Stimulated activated CD8-positive, alpha-beta memory T cell treated with anti-CD3 and anti-CD28 coated beads, Interleukin-15, amount 100 ng/mL, for 48 hours (primary cell): ENCODE measurements at places on chromosomes 11 and 22.

GRCh38 chr11:11280826-11281225 is 72.2 kb downstream of the CSNK2A3 start:
- no peak for DNase-seq

DNA sequence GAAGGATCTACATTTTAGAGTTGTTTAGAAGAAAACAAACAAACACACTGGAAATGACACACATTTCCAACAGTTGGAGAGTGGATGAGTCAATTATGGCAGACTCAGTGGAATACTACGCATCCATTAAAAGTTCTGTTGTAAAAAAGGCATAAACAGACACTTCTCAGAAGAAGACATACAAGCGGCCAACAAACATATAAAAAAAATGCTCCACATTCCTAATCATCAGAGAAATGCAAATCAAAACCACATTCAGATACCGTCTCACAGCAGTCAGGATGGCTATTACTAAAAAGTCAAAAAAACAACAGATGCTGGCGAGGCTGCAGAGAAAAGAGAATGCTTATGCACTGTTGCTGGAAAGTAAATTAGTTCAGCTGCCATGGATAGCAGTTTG is 298.2 kb downstream of the DDX10 start:
- DNase-seq = no peak

- no peak for DNase-seq
Observed at GRCh38 chr11:58787903-58788302, 56.2 kb upstream of the GLYAT start.

DNA sequence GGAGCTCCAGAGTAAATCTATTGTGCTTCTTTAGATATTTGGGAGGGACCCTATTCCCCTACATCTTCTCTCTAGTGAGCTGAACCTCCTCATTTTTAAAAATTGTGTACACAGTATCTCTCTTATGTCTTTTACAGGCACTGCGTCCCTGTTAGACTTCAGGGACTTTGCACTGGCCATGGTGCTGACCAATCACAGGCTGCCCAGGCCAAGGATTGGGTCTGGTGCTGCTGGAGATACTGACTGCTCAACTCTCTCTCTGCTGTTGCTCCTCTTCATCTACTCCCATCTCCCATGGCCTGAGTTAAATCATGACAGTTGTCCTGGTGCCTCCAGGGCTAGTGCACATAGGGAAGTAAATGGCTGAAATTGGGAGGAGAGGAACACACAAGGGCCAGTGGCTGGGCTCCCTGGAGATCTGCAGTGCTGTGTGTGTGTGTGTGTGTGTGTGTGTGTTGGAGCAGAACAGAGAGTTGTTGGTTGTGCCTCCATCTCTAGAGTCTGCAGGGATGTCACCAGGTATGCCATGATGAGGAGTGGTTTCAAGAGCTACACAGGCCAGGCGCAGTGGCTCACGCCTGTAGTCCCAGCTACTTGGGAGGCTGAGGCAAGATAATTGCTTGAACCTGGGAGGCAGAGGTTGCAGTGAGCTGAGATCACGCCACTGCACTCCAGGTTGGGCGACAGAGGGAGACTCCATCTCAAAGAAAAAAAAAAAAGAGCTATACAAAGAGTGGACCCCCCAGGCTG is 155.3 kb downstream of the ST3GAL4 start:
- DNase-seq = no peak

DNA sequence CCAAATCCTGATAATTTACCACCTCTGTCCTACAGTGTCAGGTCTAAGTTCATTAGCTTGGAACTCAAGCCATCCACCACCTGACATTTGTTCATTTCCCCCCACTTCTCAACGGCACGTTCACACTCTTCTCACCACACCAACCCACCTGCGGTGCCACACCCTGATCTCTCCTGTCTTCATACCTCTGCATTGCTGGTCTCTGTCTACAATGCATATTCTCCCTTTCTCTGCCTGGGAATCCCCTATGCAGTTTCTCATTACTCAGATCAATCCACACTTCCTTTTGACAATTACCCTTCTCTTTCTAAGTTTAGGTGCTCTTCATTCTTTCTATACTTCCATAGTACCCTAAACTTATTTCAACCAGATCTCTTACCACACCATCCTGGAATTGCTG is 20.4 kb upstream of the EMSY start:
- no peak for DNase-seq

DNA sequence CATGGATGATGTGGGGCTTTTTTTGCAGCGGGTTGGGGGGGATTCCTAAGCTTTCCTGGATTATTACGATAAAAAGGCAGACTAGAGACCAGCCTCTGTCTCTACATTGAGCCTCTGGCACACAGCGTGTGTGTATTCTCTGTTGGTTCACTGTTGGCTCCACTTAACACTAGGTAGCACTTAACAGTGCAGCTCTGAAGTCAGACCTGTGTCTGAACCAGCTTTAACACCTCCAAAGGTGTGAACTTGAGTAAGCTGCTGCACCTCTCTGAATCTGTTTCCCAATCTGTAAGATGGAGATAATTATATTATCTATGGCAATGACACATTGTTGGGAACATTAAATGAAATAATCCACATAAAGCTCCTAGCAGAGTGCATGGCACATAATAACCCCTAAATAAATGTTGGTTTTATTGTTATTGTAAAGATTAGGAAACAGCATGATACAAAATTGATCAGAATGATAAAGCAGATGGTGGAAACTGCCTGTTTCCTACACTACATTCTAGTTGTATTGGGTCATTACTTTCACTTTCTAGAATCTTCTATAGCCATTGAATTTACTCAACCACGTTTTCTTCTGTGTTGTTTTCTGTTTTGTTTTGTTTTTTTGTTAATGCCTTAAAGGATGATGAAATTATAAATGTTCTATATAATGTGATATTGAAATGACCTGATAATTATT is 108.4 kb downstream of the ARL14EP start:
- DNase-seq = no peak

DNA sequence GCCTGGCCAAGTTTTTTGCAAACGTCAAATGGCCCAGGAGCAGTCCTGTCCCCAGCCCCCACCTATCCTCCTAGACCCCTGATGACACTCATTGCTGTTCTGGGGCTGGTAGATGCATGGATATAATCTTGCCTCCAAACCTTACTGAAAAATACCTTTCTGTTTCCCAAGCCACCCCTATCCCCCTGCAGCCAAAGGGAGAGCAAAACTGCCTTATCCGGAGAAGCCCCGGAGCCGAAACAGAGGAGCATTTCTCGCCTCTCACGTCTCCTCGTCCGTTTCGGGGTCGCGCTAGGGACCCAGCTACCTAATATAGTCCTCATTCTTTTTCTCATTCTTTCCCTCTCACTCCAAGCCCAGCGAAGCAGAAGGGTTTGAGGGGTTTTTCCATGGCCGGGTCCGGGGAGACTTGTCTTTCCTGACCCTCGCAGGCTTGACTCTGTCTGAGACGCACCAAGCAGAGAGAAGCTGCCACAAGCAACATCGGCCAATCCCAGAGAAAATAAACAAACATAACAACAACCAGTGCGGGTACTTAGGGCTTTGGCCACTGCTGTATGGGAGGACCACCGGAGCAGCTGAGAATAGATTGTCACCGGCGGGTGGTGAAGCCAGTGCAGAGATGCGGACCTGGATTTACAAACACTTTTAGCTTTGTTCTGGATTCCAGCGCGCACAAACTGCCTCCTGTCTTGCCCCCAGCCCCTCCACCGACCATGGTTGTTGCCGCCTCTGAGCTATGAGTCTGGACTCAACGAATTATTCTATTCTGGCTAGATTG is 1.6 kb downstream of the BSX start:
- DNase-seq = no peak

DNA sequence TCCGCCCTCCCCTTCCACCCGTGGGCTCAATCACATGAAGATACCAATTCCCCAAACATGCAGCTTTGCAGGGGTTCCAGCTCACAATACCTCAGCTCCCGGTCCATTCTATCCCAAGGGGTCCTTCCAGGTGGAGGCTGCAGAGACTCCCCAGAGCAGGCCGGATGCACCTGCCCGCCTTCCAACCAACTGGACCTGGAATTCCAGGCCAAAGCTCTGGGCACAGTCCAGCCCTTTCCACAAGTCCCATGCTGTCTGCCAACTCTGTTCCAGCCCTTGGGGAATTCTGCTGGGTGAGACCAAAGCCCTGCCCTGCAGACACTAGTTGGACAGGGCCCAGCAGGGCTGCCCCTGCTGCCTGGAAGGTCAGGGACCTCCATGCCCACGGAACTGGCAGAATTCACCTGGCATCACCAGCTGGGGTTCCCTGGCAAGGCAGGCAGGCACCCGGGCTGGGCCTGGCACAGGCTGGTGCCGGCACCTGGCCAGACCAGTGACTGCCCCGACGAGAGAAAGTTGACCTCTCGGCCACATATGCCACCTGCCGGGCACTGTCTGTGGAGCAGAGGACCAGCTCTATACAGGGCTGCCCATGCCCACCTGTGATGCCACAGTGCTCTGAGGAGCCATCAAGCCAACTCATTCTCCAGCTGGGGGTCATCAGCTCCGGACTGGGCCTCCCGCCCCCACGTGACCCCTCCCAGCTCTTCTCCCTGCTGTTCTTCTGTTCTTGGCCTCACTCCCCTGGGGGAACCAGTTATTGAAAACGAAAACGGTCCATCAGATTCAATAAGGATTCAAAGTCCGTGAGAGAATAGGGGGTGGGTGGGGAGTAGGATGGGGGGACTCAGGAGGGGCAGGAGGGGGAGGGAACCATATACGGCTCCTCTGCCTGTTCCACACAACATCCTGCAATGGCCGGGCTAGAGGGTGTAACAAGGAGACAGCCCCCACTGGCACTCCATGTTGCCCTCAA is 4.7 kb downstream of the SYT7 start:
- no peak for DNase-seq

GRCh38 chr11:77249427-77249826 is 52.1 kb downstream of the GDPD4 start:
- no peak for DNase-seq

DNA sequence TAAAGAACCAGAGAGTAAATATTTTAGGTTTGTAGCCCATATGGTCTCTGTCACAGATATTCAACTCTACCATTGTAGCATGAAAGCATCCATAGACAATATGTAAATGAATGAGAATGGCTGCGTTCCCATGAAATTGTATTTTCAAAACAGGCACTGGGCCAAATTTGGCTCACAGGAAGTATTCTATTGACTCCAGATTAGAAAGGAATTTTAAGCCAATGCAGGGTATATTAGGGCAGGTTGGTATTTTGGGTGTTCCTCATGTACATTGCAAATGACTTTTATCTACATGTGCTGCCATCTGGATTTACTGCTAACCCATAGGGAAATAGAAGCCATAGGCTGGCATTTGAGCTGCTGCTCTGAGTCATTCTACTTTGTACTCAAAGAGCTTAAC is 35.1 kb upstream of the PDGFD start:
- no peak for DNase-seq

GRCh38 chr11:106691807-106692365 is 326.4 kb downstream of the GUCY1A2 start:
- DNase-seq = no peak

GRCh38 chr11:10483584-10483983 is 28.5 kb downstream of the AMPD3 start:
- DNase-seq = no peak

DNA sequence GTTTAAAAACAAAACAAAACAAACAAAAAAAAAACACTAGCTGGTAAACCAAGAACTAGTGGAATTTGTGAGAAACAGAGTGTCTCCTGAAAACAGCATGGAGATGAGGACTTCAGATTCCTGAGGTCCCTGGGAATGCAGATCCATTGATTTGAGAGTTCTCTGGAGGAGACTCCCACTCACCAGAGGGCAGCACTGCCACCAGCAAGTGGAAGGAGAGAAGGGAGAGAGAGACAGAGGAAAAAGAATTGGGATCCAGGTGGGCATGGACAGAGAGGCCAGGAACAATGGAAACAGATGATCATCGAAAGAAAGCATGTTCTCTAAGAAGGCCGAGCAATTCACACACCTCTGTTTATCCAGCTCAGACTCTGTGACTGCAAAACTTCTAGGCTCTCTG is 31.8 kb downstream of the ETS1 start:
- DNase-seq = no peak

DNA sequence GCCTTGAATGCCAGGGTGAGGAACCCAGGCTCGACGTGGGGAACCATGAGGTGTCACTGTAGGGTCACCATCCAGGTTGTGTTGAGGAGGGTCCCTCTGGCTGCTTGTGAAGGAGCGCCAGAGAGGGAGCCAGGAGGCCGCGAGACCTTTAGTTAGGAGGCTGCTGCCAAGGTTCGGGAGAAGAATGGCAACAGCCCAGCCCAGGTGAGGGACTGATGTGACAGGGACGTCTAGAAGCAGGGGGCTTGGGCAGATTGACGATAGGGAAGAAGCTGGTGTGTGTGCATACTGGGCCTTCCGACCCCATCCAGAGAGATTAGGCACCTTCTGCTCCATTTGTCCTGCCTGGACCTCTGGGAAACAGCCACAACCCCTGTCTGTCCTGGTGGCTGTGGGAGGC is 49.0 kb downstream of the MYO7A start:
- no peak for DNase-seq

DNA sequence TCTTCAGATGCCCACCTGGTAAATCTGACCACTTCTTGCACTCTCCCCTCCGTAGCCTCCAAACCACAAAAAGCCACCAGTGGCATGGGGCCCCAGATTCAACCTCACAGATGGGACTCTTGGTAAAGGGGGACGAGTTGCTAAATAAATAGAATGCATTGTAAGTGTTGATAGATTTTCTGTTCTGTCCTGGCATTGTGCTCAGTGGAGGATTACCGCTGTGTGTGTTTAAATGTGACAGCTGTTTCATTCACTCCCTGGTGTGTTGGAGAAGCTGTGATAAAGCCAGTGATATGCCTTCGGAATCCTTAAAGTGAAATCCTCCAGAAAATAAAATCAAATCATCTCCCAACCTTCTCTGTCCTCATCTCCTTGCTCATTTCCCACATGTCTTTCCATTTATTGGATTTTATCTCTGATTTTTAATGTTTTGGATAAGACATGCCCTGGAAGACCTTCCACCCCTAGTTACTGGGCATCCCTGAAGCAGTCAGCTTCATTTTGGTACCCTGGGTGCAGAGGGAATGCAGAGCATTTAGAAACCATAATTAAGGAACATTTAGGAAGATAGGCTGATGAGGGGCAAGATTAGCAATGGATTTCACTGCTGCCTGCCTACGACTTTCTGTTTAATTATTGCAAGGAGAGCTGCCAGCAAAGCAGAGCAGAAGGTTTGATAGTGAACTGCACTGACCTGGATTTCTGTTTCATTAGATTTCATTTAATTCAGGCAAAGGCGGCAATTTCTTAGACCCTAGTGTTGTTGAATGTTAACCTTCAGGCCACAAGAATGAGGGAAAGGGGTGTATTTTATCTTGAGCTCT is 460.9 kb upstream of the KIRREL3 start:
- no peak for DNase-seq

- no peak for DNase-seq
Observed at GRCh38 chr11:2290351-2290841, 11.3 kb downstream of the C11orf21 start.

DNA sequence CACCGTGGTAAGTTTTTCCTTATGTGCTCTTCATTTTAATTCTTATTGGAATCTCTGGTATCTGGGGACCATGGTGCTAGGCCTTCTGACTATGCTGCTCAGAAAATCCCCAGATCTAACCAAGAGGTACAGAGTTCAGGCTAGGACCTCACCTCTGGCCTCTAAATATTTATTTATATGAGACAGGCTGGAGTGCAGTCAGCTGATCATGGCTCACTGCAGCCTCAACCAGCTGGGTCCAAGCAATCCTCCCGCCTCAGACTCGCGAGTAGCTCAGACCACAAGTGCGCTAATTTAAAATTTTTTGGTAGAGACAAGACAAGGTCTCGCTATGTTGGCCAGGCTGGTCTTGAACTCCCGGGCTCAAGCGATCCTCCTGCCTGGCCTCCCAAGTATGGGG is 38.4 kb downstream of the PKNOX2 start:
- DNase-seq = no peak
